BE2C (cell line): ENCODE measurements at places on chromosomes 3 and 15.
A peak's percentile ranks its signal among the peaks of the same experiment; 100 is the strongest.

DNA sequence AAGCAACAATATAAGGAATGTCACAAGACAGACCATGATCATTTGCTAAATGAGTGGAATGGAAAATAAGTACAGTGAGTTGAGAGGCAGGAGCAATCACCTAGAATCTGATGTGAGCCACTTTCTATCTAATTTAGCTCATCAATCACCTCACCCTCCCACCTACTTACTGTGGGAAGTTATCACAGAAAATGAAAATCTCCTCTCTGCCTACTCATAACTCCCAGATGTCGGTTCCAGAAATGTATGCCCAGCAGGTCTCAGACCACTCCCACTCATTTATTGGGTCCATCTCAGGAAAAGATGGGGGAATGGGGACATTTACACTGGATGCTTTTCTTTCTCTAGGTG lies 270.9 kb downstream of the FHIT start:
- no peak for DNase-seq

DNA sequence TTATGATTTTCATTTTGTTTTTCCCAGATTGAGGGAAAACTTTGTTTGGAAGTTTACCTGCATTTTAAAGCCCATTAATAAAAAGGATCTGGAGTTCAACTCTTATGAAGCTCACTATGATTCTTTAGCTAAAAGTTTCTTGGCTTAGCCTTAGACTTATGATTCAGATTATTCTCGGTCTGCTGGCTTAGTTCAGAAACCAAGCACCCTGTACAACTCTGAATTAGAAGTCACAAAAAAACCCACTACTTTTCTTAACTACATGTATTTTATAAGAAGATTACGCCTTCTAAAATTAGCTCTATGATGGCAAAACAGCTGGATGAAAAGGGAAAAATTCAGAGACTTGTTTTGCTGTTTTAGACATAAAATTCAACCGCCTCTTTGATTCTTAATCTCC lies 14.3 kb upstream of the DENND4A start:
- no peak for DNase-seq

GRCh38 chr15:60551781-60552161 lies 72.8 kb upstream of the ICE2 start:
- no peak for DNase-seq

- no peak for DNase-seq
These were observed 12.2 kb upstream of the XYLB start for GRCh38 chr3:38334142-38335055.

- no peak for DNase-seq
These were observed 30.0 kb downstream of the TARS3 start for GRCh38 chr15:101694261-101694660.

GRCh38 chr3:39250116-39250747 lies 29.6 kb downstream of the CX3CR1 start:
- no peak for DNase-seq

DNA sequence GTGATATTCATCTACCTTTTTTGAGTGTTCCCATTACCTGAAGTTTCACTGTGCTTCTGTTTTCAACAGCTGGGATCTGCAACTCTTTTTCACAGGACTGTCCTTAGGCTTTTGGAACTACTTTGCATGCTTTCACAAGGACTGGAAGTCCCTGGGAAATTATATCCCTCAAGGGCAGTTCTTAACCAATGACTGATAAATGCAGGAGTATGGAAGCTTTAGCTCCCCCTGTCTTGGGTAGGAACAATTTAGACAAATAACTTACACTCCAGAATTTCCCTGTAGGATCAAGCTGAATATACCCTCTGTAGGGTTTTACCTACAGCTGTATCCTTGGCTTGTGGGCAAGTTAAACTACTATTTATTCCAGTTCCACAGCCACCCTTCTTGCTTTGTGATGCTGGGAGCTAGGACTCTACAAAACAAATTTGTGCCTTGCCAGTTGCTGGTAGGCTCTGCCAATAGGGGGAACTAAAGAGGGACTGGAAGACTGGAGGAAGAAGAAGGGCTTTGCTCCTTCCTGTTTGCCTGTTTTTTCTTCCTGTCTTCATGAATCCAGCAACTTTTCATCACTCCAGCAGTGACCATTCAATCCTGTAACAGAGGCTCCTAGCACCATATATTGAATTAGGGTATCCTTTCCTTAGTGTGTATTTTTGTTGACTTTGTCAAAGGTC lies 6.8 kb upstream of the ZNF280D start:
- DNase-seq, result peak; percentile 37

GRCh38 chr3:107685383-107685782 lies 162.6 kb downstream of the BBX start:
- no peak for DNase-seq

DNA sequence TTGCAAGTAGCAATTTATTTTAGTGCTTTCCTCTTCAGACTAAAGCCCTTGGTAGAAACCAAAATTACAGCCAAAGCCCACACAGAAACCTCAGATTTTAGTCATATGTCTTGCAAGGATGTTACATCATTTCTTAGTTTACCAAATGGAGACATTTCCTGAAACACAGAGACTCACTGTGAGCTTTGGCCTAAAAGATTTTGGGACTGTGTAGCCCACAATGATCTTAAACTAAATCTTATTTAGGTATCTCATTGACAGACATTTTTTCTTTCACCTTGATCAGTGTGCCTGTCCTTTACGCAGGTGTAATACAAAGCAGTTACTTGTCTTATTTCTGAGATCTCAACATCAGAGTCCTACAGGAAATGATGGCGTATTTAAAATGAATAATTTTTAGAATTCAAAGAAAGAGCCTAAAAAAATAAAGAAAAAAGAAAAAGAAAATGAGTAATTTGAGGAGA lies 27.8 kb upstream of the AP4E1 start:
- DNase-seq, result no peak

DNA sequence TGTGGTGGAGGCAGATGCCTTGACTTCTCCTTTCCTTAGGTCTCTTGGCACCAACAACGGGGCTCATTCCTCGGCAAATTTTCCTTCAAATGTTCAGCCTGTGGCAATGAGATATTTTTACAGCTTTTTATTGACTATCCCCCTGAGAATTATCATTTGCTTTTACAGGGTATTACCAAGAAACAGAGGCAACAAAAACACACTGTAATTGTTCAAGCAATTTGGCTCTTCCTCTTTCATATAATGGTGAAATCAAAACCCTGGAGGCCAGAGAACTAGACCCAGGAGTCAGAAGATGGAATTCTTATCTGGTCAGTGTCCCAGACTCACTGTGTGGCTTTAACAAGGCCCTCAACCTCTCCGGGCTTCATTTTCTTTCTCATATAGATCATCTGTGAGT lies 40.1 kb downstream of the TRIM42 start:
- DNase-seq, result no peak

DNA sequence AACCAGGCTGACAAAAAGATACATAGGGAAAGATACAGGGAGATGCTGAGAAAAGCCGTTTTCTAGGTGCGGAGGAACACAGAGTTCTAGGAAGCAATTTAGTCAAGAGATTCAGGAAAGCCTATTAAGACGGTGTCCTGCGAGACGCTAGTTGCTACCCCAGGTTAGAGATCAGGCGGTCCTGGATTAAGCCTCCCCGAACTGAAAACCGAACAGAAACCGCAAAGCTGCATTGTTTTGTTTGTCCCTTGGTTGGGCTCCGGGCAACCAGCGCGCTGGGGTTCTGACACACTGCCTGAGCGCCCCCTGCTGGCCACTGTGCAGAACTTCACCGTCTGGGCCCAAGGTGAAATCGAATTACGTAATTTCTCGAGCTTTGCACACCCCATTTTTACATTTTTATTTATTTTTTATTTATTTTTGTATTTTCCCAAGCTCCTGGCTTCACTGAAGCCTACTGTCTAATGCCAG lies 37.3 kb upstream of the NDUFB4 start:
- peak; percentile 84 for DNase-seq

GRCh38 chr3:139225548-139225947 lies 118.3 kb upstream of the MRPS22 start:
- DNase-seq, result no peak

DNA sequence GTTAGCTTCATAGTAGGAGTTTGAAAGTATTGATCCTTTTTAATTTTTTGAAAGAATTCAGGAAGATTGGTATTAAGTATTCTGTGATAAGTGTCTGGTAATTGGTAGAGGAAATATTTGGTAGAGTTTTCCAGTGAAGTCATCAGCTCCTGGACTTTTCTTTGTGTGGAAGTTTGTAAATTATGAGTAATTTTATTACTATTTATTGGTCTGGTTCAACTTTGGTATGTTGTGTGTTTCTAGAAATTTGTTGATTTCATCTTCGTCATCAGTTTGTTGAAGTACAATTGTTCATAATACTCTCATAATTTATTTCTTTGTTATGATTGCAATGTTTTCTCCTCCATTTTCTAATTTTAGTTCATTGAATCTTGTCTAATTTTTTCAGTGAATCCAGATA lies 832.0 kb downstream of the OTOL1 start:
- no peak for DNase-seq

DNA sequence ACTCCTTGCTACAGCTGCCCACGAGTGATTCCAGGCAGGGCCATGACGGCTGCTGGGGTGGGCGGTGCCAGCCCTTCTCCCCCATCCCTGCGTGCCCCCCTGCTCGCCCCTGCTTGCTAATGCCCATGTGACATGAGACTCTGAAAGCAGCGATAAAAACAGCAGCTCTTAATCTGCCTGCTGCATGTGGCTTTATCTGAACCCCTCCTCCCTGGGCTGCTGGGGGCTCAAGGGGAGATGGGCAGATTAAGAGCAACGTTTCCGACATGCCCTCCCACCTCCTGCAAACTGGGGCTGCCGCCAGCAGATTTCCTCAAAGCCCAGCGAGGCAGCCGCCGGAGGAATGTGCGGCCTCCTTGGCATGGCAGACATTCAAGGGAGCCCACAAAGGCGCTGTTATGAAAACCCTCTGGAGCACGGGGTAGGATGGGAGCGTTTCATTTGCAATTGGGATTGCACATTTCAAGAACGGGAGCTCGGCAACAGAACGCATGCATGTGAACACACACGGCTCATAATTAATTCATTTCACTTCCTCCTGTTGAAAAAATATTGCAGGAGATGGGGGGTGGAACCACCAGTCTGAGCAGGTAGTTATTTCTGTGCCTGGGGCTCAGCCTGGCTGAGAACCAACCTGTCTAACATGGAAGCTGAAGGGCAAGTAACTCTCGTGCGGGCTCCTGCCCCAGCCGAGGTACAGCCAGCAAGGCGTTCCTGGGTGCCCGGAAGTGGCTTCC lies 504.2 kb upstream of the PROK2 start:
- DNase-seq, result peak; percentile 81

DNA sequence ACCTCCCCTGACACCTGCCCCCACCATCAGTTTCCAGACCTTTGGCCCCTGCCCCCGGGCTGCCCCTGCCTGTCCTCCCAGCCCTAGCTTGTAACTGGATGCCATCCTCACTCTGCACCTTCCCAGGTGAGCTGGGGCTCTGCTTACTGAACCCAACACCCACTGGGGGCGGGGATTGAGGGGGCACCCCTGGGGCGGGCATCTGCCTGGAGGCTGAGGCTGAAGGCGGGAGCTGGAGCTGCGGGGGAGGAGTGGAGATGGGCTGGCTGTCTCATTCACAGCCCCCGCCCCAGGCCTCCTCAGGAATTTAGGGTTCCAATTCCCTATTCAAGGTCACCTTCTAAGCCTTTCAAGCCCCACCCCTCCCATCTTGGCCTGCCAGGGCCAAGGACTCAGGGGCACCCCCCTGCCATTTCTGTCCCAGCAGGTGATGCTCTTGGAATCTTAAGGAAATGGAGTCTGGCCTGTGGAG lies 17.7 kb downstream of the PIF1 start:
- no peak for DNase-seq

- DNase-seq, result no peak
These were observed 614 bp upstream of the MINDY2 start for GRCh38 chr15:58770519-58770856.

- no peak for DNase-seq
These were observed 71.9 kb downstream of the FILIP1L start for GRCh38 chr3:100042166-100042981.

- DNase-seq, result peak; percentile 51
These were observed 524 bp downstream of the MRPS11 start for GRCh38 chr15:88467935-88468528.

DNA sequence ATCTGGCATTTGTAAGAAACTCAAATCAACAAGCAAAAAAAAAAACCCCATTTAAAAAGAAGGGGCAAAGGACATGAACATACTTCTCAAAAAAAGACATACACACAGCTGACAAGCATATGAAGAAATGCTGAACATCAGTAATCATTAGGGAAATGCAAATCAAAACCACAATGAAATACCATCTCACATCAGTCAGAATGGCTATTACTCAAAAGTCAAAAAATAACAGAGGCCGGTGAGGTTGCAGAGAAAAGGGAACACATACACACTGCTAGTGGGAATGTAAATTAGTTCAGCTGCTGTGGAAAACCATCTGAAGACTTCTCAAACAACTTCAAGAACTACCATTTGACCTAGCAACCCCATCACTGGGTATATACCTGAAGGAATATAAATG lies 199.4 kb upstream of the THBS1 start:
- DNase-seq, result no peak

GRCh38 chr3:15391007-15391406 lies 36.3 kb downstream of the METTL6 start:
- no peak for DNase-seq
